Fibroblast of skin of left quadriceps (primary cell): ENCODE measurements at places on chromosomes 13 and 19.

DNA sequence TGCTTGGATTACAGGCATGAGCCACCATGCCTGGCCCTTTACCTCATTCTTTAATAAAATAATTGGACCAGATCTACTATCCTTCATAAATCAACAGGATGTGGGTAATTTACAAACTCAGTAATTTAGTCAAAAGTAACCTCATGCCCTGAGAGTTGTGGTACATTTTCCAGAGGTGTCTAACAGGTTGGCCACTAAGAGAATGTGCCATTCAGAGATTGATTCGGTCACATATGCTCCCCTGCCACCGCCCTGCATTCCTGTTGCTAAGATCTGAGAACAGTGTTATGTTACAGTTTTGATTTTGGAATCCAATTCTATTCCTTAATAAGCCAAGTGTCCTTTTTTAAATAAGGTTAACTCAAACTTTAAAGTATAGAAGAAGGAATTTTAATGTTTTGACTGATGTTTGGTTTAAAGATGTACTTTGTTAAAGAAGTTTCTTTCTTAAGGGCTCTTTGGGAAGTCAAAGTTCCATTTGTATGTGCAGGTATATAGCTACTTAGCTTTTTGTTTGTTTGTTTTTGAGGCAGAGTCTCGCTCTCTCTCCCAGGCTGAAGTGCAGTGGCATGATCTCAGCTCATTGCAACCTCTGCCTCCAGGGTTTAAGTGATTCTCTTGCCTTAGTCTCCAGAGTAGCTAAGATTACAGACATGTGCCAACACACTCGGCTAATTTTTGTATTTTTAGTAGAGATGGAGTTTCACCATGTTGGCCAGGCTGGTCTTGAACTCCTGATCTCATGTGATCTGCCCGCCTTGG is 29.2 kb downstream of the PHF11 start:
- DNase-seq, result no peak

- no peak for DNase-seq
Measured at GRCh38 chr19:43148233-43148632, 38.1 kb downstream of the PSG5 start.

- DNase-seq, result peak; percentile 44
Measured at GRCh38 chr13:74530011-74530410, 395.8 kb upstream of the KLF12 start.

GRCh38 chr19:33809960-33810359 is 13.3 kb downstream of the KCTD15 start:
- no peak for DNase-seq

DNA sequence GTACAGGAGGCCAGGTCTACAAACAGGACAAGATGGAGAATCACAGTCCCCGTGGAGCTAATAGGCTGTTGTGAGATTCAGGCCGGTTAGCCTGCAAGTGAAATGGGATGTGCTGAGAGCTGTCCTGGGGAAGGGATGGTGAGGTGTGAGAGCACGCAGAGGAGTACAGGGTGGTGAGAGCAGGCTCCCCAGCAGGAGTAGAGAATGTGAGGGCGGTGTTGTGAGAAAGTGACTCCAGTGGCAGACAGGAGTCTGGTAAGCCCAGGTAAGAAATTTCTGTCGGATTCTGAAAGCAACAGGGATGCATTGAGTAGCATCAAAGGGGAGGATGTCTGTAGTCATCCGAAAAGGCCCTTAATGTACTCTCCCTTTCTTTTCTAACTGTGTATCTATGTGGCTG is 50.7 kb upstream of the GPR183 start:
- DNase-seq, result no peak

DNA sequence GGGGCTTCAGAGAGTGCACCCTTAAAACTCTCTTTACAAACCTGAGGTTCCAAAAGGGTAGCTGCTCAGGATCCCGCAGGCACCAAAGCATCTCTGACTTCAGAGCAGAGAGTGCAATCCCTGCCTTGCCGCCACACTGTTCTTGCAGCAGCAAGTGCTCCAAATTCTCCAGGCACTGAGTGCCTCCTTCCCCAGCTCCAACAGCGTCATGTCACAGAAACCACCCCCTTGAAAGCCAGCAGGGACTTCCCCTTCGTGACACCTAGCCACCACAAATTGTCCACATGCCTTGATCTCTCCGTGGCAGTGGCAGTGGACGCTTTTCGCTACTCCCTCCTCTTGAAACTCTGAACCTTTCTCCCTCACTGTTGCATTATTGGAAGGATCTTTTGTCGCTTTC is 39.9 kb downstream of the MBNL2 start:
- DNase-seq, result no peak

DNA sequence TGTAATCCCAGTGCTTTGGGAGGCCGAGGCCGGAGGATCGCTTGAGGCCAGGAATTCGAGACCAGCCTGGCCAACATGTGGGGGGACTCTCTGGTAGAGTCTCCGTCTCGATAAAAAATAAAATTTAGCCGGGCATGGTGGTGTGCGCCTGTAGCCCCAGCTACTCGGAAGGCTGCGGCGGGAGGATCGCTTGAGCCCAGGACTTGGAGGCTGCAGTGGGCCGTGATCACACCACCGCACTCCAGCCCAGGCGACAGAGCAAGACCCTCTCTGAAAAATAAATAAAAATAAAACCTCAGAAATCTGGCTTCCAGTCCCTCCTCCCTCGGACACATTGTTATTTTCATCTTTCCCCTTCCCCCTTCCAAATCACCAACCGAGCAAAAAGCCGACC is 332 bp downstream of the IRGQ start:
- DNase-seq, result no peak

- DNase-seq, result no peak
Measured at GRCh38 chr19:33811246-33811645, 14.6 kb downstream of the KCTD15 start.

DNA sequence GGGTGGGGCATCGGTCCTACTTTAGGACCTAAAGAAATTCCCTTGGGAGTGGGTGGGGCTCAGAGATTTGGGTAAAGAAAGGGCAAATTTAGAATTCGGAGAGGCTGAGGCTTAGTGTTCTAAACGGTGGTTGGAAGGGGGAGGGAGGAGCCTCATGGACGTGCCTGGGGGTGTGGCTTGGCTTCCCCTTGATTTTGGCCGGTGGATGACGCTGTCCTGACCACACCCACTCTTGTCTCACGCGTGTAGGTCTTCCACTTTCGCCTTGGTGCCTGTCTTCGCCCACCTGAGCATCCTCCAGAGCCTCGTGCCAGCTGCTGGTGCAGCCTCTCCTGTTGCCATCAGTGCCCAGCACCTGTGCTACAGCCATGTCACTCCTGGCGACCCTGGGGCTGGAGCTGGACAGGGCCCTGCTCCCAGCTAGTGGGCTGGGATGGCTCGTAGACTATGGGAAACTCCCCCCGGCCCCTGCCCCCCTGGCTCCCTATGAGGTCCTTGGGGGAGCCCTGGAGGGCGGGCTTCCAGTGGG is 1.2 kb upstream of the NUP62 start:
- no peak for DNase-seq

DNA sequence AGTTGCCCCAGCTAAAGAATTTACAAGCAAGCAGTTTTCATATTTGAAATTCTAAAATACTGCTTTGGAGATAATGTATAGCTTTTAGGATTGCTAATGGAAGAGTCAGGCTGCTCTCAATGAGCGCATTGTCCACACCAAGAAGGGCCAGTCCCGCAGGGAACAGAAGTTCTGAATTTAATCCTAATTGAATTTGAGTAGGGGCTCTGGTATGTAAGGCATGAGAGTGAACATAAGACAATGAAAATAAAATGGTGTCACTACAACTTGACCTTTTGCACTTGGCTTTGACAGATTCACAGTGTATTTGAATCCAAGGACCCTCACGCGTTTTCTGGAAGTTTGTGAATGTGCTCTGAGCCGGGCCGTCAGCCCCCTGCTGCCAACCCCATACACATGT is 32.6 kb downstream of the RAB20 start:
- DNase-seq, result no peak

DNA sequence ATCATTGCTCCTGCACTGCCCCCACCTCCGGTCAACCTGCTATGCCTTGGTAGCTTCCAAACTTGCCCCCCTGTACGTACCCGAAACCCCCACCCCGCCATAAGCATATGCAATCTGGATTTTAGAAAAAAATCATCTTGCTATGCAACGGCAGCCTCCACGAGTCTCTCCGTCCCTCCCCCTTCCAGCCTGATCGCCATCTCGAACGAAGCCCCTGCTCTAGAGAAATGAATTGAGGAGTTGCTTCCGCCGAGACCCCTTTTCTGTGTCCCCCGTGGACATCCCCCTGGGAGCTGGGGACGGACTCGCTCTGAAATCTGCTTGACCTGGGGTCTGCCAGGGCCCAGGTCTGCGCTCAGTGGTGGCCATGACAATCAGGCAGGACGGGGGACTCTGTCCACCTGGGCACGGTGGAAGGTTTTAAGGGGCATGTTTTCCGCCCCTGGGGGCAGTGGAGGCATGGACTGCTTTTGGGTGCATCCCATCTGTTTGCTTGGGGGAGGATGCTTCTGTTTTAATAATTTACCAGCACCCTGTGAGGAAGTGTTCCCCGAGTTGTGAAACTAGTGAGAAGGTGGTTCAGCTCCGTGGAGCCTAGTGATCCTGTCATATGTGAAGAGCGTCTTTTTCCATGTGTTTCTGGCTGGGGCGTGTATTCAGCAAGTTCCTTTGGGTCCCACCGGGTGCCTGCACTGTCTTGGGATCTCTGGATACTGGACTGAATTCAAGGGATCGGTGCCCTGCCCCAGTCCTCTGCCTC is 1.0 kb downstream of the KDM4B start:
- no peak for DNase-seq

- no peak for DNase-seq
Measured at GRCh38 chr13:114067886-114068651, 64.4 kb downstream of the RASA3 start.

DNA sequence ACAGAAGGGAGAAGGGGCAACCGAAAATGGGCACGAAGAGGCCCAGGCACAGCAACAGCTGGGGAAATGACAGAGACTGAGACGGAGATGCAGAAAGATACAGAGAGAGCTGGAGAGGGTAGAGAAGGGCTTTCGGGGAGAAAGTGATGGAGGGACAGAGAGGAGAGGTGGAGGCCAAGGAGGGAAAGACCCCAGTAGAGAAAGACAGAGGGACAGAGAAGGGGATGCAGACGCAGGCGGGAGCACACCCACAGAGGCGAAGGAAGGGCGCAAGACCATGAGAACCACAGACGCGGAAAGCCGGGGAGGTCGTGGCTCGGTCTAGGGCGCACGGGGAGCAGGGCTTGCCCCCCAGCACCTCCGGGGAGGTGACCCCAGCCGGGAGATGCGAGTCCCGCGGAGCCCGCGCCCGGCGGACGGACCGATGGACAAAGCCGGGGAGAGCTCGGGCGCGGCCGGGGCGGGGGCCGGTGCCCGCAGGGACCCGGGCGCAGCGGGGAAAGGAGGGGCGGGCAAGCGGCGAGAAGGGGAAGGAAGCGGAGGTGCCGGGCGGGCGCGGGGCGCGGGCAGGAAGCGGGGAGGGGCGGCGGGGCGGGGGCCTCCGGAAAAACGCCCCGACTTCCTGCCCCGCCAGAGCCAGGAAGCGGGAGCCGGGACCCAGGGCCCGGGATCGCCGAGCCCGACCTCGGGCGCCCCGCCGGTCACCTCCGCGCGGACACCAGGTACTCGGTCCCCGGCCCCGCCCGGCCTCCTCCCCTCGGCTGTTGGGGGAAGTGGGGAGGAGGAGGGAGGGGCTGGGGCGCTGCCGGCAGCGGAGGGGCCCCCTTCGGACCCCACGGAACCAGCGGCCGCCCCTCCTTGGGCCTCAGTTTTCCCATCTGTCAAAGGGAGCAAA is at the start of gene ARHGEF1:
ARHGEF1 (plus strand) TSS at position 617 of the 895 bp plus-strand sequence. CDS start 4,899 bp downstream, outside the sequence.
- no peak for DNase-seq

DNA sequence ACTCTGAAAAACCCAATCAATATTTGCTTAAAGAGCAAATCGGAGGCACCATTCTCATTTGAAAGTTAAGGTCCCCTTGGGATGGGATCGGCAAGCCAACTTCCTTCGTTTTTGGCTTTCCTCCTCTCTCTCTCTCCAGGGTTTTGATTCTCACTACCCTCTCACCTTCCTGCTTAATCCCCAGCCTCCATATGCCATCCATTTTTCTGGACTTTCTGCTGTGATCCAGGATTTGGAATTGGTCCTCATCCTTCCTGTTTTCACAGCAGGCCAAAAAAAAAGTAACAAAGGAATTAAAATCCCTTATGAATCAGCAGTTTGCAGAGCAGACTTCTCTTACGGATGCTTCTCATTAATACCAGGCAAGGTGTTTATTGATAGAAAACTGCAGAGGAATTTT is 283.1 kb upstream of the TMTC4 start:
- no peak for DNase-seq

DNA sequence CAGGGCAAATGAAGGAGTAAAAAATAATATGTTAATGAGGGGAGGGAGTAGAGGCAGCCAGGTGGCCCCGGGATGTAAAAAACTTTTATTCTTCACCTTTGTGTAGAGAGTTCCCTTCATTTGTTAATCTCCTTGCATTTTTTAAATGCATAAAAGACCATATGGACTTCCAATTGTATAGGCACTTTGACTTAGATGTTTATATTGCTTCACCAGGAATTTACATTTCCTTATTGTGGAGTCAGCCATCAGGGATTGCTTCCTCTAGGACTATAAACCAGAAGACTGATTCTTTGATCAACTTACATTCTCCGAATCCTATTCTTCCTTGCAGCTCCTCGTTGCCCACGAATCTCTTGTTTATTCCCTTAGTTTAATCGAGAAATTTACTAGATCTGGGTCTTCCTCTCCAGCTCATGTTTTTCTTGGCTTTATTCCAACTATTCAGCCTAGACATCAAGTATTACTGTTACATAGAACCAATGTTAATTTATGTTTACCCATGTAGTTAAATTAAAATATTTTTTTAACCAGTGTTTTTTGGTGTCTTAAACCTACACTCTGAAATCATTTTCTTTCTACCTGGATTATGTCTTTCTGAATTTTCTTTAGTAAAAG is 1187.0 kb upstream of the SLC10A2 start:
- DNase-seq, result no peak

DNA sequence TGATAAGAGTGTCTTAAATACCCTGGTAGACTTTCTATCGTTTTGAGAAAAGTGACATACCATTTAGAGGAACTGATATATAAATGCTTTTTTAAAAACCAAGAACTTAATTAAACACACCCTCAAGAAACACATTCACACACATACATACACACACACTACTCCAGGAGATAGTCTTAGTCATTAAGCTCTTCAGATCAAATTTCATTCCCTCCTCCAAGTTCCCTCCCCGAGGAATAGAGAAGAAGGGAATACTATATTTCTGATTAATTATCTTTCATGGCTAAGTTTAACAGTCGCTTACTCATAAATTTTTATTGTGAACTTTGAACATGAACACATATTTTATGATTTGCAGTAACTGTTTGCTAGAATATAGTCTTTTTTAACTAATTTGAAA is 1109.5 kb downstream of the SLITRK1 start:
- DNase-seq, result peak; percentile 67

DNA sequence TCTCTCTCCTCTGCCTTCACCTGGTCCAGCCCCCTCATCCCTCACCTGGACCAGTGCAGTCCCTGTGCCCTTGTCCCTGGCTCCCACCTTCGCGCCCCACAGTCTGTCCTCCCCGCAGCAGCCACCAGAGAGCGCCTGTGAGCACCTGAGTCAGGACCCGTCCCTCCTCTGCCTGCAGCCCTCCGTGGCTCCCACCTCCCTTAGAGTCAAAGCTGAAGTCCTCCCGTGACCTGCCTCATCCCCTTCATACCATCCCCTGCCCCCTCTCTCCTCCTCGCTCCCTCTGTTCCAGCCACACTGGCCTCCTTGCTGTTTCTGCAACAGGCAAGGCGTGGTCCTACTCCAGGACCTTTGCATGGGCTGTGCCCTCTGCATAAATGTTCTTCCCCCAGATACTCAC is 10.3 kb downstream of the CELF5 start:
- DNase-seq, result no peak
